Caudate nucleus (tissue), 63 donors: ENCODE measurements at places on chromosomes 3 and 15.

GRCh38 chr15:84823282-84823878 lies 6.2 kb downstream of the ALPK3 start:
- no peak for DNase-seq

- DNase-seq: no peak
Observed at GRCh38 chr3:72099326-72100079, 314.6 kb upstream of the PROK2 start.

GRCh38 chr3:43768381-43768973 lies 77.7 kb downstream of the ABHD5 start:
- no peak for DNase-seq

GRCh38 chr15:41957021-41957897 lies 15.1 kb downstream of the EHD4 start:
- no peak for DNase-seq

DNA sequence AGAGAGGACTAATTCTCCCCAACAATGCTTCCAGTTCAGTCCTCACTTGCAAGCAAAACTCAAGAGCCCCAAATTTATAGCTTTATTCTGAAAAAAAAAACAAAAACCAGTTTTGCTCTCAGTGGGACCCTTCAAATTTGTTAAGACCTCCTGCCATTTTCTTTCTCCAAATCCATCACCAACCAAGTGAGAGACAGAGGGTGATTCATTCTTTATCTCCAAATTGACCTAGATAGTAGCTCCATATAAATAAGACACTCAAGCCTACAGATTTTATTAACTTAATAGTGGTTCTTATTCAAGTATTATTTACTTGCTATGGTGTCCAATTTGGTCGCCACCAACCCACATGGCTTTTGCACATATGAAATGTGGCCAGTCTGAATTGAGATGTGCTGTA lies 195.8 kb downstream of the RORA start:
- DNase-seq: no peak

- no peak for DNase-seq
Observed at GRCh38 chr3:72448858-72449257, 399.4 kb downstream of the SHQ1 start.

DNA sequence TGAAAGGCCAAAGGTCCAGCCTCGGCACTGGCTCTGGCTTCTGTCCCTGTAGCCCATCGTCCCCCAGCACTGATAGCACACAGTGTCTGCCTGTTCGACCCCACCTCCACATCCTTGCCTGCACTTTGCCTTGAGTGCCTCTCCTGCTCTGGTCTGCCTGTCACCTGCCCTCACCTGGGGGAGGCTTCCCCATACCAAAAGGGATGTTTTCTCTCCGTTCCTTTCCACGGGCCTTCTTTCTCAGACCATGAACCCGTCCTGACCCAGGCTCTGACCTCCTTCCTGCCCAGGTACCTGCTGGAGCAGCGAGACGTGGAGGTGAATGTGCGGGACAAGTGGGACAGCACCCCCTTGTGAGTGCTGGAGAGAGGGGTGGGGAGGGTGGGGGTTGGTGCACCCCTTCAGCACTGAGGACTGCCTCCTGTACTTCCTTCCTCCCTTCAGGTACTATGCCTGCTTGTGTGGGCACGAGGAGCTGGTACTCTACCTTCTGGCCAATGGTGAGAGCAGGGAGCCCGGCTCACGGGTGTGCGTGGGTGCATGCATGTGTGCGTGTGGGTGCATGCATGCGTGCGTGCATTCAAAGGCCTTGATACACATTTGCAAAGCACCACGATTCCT lies 1.5 kb downstream of the ABTB1 start:
- no peak for DNase-seq

DNA sequence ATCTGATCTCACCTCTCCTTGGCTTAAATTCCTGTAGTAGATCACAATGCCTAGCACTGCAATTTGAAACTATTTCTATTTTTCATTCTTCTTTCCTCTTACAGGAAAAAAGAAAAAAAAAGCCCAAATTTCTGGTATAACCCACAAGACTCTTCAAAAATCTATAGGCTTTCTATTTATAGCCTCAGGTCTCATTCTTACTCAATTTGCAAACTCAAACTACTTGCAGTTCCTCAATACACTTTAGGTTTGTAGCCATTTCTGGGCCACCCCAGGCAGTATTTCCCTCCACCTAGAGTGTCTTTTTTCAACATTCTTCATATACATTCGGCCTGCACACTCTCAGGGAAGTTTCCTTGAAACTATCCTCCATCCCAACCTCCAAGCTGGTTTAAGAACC lies 169.0 kb downstream of the TBC1D5 start:
- no peak for DNase-seq

- DNase-seq: no peak
Observed at GRCh38 chr15:51424780-51425179, 83.3 kb downstream of the GLDN start.

- no peak for DNase-seq
Observed at GRCh38 chr15:70742928-70743327, 20.4 kb downstream of the UACA start.

GRCh38 chr3:147189016-147189415 lies 217.3 kb downstream of the ZIC4 start:
- no peak for DNase-seq

- DNase-seq: no peak
Observed at GRCh38 chr3:172303941-172304558, 144.2 kb downstream of the GHSR start.

DNA sequence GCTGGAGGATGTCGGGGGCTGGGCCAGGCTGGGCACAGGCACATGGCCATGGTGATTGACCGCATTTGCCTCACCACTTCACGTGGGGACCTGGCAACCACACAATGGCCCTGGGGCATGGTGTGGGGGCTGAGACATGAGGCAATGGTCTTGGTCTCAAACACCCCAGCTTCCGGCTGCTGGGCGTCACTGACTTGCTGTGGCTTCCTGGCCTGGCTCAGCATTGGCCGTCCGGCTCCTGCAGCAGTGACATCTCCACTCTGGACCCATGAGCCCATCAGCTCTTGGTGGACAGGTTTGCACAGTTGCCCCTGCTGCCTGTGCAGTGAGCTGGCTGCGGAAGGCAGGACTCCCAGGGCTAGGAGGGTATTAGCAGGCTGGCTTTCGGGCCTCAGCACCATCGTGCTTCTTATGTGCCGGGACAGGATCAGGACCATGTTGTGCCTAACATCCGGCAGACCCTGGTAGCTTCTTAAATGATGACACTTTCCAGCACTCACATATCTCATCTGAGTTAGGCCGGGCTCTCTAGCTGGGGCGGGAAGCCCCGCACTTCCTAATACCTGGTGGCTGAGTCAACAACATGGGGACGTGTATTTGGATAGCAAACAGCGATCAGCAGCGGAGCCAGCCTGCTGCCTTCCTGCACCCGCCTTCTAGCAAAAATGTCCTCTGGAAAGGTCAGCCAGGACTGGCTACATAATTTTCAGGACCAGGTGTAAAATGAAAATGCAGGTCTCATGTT lies 34.1 kb downstream of the ZNF710 start:
- no peak for DNase-seq

GRCh38 chr3:32226875-32227500 lies 11.5 kb upstream of the CMTM8 start:
- no peak for DNase-seq

DNA sequence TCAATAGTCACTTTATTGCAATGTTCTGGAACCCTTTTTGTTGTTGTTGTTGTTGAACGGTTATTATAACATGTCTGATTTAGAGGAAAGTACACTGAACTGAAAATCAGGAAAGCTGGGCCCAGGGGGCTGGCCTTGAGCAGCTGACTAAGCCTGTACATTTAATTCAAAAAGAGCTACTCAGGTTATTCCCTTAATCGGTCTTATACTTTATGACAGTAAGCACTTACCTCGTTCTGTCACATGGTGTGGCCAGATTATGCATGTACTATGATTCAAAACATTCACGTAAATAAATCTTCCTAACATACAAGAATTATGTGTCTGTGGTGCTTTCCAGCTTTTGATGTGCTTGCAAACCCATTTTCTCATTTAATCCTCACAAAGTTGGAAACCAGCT lies 382.5 kb upstream of the TPRG1 start:
- no peak for DNase-seq

DNA sequence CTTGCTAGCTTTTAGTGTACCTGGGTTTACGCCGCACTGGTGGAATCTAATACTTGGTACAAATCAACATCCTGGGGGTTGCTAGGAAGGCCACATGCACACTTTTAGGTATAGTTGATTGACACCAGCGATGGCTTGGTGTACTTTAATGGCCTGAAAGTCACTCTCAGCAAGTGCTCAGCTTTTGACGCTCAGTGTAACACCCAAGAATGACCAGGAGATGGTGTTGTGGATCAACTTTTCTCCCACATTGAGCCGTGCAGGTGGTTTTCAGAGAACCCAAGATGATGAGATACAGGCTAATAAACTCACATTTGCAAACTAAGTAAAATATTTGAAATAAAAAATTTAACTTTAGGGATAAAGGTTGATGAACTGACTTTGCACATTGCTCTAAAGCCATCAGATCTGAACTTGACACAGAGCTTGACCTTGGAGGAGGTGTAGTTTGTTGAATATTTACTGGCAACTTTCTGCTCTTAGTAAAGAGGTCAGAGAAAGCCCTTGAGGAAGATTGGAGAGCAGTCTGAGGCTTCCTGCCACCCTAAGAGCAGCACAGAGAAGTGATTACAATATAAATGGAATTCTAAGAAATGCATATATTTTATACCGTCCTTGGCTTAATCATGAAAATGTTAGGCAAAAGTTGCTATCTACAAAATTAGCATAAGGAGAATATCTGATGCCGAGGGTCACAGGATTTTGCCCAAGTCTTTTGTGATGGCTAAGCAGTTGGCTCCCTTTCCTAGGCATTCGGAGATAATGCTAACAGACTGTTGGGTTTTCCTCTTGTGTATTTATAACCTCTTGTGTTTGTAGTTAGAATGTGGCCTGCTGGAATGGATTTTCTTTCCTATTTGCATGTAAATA lies 143.4 kb upstream of the RASGRP1 start:
- DNase-seq: peak; percentile 29

DNA sequence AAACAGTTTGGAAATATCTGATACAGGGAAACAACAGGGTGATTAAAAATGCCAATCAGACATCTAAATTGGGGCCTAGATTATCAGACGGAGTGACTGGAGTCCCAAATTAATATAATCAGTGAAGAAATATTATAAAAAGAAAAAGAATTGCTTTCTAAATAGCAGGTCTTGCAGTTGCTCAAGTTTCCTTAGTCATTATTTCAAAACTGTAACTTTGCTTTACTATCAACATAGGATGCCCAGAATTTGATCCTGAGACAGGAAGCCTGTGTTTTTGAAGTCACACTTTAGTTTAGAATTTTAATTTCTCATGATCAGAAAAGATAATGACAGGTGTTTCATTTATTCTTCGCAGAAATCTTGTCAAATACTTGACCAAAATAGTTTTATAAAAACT lies 105.9 kb downstream of the IL1RAP start:
- no peak for DNase-seq

GRCh38 chr3:194084284-194084683 lies 51.7 kb upstream of the HES1 start:
- no peak for DNase-seq

GRCh38 chr3:157829786-157830185 lies 276.4 kb downstream of the SHOX2 start:
- no peak for DNase-seq

GRCh38 chr15:81786776-81787175 lies 259.0 kb downstream of the MEX3B start:
- no peak for DNase-seq

- peak; percentile 46 for DNase-seq
Observed at GRCh38 chr3:143847787-143848631, at the start of gene SLC9A9. Gene SLC9A9 (minus strand): TSS chr3:143848468. CDS start chr3:143848322, 146 bp downstream.

DNA sequence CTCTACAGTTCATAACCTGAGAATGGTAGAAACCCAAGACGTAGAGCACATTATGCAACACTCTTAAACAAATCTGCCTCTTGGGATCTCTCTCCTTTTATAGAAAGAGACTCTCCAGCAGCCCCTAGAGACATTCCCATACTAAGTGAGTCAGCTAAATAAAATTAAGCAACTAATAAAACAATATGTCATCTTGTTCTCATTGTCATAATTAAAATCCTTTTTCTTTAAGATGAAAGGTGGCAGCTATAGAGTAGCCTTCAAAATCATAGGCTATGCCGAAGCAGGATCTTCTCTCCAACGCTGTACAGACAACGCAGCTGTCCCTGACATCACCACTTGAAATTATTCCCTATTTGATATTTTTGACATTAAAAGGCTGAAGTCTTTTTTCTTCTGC lies 790.0 kb downstream of the FHIT start:
- no peak for DNase-seq

DNA sequence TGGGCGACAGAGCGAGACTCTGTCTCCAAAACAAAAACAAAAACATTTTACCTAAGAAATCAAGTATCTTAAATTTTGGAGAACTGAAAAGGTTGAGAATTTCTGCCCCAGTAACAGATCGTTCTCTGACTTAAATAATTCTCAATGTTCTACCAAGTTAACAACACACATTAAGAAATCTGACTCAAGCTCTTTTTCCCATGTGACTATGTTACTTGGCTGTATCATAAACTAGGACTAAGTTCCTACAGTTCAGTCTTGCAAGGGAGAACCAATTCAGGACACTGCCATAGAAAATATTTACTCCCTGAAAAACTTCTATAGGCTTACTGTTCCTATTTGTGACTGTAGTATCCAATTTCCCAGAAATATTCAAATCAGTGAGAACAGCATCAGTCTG lies 20.9 kb upstream of the USF3 start:
- DNase-seq: no peak

DNA sequence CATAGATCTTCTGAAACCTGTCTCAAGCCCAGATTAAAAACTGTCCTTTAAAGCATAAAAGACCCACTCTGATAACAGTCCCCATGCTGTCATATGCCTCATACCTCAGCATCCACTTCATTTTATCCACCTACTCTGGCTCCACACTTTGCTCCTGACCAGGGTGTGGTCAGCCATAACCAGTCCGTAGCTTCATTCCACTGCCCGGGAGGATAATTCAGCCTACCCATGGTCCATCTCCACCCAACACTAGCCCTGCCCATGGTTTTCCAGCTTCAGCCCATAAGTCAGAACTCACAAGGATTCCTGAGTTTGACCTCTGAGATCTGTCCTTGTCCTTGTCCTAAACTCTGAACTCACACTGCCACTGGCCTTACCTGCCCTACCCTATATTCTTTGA lies 262.1 kb upstream of the MANF start:
- DNase-seq: no peak

- DNase-seq: no peak
Observed at GRCh38 chr3:100634493-100635272, 25.3 kb downstream of the ADGRG7 start.

GRCh38 chr3:195761567-195762248 lies 40.9 kb downstream of the MUC20 start:
- no peak for DNase-seq

GRCh38 chr3:4744405-4745234 lies 234.6 kb upstream of the BHLHE40 start:
- no peak for DNase-seq
